ENCODE measurements at places on chromosomes 2 and 18.

DNA sequence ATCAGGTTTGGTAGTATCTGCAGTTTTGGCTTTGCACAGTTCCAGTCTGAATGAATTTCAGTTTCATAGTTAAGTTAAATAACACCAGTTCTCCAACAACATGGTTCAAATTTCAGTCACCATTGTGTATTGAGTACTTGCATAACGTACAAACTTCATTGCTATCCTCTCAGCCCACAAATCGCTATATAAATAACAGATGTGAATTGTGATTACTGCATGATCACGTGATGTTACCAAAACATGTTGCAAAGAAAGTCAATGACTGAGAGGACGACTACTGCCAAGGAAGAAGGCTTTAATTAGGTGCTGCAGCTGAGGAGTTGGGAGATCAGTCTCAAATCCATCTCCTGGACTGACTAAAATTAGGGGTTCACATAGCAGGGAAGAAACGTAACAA lies 48.2 kb downstream of the COL4A4 start:
- DNase-seq, result no peak

DNA sequence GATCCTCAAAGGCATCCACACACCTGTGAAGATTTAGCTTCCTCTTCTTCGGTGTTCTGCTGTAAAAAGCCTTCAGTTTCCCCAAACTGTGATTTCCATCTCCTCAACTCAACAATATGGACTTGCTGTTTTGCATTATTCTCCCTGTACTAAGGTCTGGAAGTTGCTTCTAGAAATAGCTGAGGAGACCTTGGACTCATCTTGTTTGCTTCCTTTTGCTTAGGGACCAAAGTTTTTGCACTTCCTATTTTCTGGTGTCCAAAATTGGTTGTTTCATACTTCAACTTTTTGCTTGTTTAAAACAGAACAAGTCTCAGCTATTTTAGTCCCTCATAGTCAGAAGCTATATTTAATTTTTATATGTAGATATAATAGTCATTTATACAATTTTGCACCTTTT lies 201.9 kb upstream of the COPS8 start:
- no peak for DNase-seq

- no peak for DNase-seq
These were observed 1615.2 kb upstream of the ACVR2A start for GRCh38 chr2:146229508-146230155.

- peak; percentile 29 for DNase-seq
These were observed 657 bp upstream of the BIN1 start for GRCh38 chr2:127107622-127107999.

- DNase-seq, result peak; percentile 60
These were observed 10.7 kb downstream of the STEAP3 start for GRCh38 chr2:119234021-119235019.

DNA sequence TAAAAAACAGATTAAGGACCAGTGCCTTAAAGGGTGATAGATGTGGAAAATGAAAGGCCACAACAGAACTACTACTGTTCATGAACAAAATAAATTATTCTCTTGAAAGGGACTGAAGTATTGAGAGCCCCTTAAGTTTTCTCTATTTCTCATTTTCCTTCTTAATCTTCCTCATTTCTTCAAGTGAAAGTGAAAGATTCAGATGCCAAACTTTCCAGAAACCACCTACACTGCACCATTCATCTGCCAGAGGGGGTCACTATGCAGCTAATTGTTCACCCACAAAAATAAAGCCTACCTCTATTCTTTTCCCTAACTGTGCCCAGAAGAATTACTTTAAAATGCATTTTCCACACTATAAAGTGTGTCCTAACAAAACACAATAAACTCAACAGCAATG lies 140.1 kb downstream of the NR4A2 start:
- DNase-seq, result no peak

- DNase-seq, result no peak
These were observed 37.6 kb downstream of the CHMP3 start for GRCh38 chr2:86525421-86526340.

DNA sequence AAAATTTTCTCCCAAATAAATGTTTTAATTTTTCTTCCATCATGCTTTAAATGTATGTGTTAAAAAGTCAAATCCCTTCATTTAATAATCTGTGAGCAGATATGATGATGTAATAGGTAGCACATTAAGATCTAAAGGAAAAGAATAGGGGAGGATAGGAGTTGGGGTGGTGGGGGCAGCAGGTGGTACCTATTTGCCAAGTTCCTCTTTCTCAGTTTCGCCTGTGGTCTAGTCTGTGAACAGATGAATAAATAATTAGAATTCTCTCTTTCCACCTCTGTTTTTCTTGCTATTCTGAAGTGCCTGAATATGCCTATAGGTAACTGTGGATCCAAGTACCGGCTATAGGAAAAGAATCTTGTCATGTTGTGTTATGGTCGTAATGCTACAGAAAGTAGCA lies 152.5 kb downstream of the NRXN1 start:
- DNase-seq, result no peak

- DNase-seq, result no peak
These were observed 1374.1 kb upstream of the NXPH2 start for GRCh38 chr2:140154271-140154670.

GRCh38 chr18:11256251-11256650 lies 106.9 kb upstream of the PIEZO2 start:
- DNase-seq, result no peak

DNA sequence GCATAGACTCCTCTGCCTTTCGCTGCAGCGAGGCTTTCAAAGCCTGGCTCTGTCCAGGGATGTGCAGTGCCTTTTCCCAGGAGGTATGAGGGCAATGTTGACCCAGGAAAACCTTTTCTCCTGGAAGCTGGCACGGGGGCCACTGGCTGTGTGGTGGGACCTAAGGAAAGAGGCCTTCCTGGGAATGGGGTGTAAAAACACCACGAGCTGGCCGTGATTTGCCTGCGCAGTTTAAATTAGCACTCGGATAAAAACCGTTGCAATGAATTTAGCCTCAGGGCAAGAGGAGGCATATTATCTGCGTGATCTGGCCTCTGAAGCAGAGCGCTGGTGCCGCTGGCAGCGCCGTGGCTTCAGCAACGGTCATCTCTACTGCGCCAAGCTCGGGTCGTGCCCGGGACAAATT lies 3.0 kb downstream of the OSR1 start:
- no peak for DNase-seq

DNA sequence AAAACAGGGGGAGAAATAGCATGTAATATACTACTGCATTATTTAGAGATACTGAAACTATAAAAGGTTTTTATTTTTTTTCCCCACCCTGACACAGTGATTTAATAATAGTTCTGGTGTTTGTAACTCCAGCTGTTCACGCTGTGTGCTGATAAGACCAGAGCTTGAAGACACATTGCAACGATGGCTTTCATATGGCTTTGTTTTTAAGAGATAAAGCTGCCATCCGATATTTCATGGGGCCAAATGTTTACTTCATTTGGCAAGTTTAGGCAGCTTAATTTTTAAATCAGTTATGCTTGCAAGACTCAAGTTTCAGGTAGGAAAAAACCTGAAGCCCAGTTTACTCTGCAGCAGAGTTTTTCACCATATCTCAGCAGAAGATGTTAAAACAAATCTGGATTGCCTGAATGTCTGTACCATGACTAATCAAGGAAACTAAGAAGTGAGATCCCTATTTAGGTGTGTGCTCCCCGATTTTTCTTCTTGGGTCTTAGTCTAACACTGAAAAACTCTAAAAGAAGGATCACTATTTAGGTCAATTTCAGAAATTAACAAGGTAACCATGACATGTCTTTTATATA lies 508.6 kb downstream of the PARD3B start:
- DNase-seq, result peak; percentile 2

DNA sequence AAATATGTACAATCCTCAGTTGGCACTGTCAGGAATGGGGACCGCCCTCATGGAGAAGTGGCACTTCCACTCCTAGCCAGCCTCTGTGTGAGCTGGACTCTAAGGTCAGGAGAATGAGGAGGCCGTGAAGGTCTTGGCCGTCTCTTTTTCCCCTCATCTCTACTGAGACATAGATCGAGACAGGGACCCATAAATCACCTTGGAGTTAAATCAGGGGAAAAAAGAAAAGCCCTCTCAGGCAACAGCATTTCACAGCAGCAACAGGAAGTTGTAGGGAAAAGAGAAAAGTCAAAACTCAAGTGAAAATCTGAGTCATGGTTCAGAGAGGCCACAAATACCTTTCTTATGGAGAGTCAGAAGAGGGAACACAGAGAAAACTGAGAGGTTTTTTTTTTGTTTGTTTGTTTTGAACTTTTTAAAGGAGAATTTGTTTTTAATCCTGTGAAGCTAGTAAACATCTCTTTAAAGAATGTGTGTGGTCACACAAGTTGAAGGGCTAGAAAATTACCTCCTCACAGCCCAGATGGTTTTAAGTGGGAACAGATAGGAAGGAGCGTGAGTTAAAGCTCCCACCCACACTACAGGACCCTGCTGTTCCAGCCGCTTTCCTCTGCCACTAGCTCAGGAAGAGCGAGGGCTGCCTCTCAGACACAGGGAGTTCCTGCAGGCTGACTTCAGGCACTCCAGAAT lies 30.6 kb upstream of the CYP1B1 start:
- DNase-seq, result no peak

DNA sequence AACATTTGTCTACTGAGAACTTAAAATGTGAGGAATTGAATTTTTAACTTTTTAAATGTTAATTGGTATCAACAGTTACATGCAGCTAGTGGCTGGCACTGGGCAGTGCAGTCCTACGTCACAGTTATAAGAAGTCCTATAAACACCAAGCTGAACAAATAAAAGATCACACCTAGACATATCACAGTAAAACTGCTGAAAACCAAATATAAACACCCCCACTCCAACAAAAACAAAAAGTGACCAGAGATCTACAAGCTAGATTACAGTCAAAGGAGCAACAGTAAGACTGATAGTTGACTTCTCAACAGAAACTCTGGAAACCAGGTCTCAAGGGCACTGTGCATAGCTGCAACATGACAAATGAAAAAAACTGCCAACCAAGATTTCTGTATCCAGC lies 19.4 kb downstream of the TLK1 start:
- no peak for DNase-seq

DNA sequence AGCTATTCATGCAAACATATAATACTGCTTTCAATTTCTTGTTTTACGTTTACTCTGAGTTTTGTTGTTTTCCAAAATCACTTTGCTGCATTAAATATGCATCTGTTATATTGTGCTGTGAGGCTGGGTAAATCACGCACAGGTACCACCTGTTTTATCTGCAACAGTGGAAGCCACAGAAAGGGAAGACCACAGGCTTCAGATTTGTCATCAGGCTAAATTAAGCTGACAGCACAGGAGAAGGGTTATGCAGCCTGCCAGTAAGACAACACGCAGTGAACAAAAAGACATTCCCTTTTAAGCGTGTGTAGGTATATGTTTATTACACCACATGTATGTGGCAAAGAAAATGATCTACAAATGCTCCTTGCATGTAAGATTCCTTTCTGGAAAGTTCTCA lies 38.2 kb downstream of the ZNF516 start:
- DNase-seq, result no peak

- no peak for DNase-seq
These were observed 54.3 kb upstream of the RGPD4 start for GRCh38 chr2:107772353-107772752.

DNA sequence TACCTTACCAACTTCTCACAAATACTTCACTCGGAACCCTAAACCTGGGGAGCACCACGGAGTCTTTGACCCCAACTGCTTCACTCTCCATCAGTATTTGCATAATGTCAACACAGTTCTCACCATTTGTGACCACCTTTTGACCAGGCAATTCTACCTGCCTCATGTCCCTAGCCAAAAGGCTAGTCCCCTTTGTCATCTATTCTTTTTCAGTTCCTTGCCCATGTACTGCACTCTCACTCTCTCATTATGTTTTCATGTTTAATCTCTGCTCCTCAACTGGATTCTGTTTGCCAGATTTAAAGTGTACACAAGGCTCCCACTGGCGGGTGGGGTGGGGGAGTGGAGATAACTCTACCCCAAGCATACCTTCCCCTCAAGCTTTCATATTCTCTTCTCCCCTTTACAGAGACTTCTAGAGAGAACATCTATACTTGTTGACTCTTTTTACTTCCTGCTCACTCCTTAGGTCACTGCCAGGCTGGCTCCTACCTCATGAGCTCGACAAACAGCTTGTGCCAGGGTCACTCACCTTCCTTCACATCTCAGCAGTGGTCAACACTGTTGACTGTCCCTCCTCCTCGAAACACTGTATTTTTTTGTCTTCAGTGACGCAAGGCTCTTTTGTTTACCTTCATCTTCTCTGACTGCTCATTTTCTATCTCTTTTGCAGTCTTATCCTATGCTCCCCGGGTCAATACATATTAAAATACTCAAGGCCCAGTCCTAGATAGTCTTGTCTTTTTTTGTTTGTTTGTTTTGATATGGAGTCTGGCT lies 88.7 kb upstream of the MAP4K3 start:
- no peak for DNase-seq

- no peak for DNase-seq
These were observed 62.6 kb downstream of the SMAD7 start for GRCh38 chr18:48887905-48888772.

- no peak for DNase-seq
These were observed 168.2 kb downstream of the STK39 start for GRCh38 chr2:168079236-168079635.

DNA sequence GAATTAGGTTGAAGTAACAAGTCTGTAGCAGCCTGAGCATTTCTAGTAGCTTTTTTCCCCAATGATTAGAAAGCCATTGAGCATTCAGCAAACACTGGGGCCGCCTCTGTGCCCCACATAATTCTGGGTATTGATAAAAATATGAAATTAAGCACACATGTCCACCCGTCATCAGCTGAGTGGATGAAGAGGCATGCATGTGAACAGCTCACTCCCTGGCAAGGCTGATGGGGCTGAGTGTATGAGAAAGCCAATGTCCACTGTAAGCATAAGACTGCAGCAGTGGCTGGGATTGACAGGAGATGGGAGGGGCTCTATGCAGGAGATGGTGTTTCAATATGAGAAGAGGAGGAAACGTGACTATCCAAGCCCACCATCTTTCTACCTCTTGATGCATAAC lies 124.4 kb upstream of the KLHL29 start:
- no peak for DNase-seq

GRCh38 chr2:55771612-55772011 lies 78.0 kb upstream of the PNPT1 start:
- peak; percentile 52 for DNase-seq

DNA sequence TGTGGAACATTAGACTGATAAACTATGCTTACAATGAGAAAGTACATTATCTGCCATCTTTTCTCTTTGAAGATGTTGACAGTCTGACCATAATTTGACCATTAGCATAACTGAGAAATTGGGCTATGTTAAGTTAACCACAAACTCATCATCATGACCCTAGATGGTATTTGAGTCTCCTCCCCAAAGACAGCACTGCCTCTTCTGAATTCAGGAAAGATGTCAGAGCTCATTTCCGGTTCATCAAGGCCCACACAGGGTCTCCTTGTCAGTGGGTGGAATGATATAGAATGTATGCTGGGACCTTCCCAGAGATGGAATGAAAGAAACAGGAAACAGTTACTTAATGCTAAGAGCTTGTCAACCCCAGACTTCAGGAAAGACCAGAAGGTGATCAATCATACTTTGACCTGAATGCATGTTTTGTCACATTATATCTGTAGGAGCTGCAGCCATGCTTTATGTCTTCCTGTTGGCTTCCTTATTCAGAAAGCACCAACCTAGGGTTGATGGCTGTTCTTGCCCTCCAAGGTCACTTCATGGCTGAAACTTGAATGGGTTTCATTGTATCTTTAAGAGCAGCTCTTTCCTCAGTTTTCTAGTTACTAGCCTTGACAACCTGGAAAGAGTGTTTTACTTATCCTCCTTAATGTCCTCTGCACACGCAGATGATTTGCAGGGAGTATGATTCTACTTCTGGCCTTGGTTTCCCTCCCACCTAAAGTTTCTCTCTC lies 99.1 kb upstream of the NEUROD1 start:
- no peak for DNase-seq

- DNase-seq, result no peak
These were observed 374.3 kb downstream of the SLC4A3 start for GRCh38 chr2:220001751-220002150.

Data from NCI-H1694 (cell line).